ENCODE measurements at places on chromosomes 4 and X.

GRCh38 chrX:121405826-121406225 lies 358.4 kb downstream of the GLUD2 start:
- DNase-seq, result no peak

DNA sequence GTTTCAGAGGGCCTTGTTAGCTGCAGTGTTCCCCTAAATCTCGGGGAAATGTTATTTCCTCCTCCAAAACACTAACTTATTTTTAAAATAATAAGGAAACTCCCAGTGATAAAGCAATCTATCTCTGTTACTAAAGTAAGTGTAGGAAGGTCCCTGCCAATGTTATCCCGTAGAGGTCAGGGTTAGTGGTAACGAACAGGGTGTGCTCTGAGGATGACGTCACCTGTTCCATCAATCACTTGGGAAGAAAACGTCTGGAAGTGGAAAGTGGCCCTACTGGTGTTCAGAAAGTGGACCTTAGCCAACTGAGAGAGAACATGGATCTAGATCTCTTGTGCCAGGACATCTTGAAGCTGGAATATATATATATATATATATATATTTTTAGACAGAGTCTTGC lies 249.5 kb downstream of the BCOR start:
- no peak for DNase-seq

GRCh38 chr4:184806229-184806550 lies 19.6 kb downstream of the ACSL1 start:
- no peak for DNase-seq

DNA sequence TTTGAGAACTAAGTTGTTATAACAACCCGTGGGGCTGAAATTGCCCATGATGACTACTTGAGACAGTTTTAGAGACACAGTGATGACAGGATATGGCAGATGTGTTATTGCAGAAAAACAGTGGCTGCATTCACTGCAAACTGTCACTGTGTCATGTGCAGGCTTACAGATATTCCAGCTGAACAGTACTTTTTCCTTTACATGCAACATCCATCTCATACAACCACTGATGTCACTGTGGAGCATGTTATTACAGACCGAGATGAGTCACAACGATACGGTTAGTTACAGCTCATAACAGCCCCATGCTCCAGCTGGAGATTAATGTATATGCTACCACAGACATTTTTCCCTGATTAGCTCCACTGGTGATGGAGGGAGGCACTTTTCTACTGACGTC lies 207.4 kb downstream of the TMA16 start:
- DNase-seq, result peak; percentile 79

GRCh38 chr4:116899561-116899960 lies 185.8 kb downstream of the TRAM1L1 start:
- DNase-seq, result no peak

GRCh38 chr4:118920247-118920646 lies 31.6 kb downstream of the SYNPO2 start:
- peak; percentile 18 for DNase-seq

- DNase-seq, result peak; percentile 70
These were observed 62.5 kb upstream of the NFKB1 start for GRCh38 chr4:102438396-102439235.

- DNase-seq, result peak; percentile 1
These were observed 11.3 kb downstream of the ARL13A start for GRCh38 chrX:100980608-100981497.

GRCh38 chr4:137238456-137239162 lies 293.7 kb downstream of the PCDH18 start:
- no peak for DNase-seq

DNA sequence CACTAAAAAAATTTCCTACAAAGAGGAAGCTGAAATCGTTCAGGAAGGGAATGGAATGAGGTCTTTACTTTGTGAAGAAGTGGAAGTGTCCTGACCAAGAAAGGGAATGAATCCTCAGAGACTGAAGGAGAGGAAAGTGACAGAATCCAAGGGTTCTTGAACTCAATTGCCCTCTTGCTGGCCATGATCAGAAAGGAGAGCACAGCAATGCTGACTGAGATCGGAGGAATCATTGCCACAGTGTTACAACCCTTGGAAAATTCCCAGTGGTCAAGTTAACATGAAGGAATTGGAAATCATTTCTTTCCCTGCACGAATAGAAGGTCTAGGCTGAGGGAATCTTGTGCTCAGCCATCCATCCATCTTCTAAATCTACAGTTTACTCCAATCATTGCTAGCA lies 190.0 kb upstream of the NEIL3 start:
- peak; percentile 25 for DNase-seq

GRCh38 chr4:109701566-109702410 lies 1.5 kb downstream of the CASP6 start:
- peak; percentile 4 for DNase-seq

GRCh38 chr4:87108142-87108546 lies 112.3 kb downstream of the KLHL8 start:
- DNase-seq, result peak; percentile 82

DNA sequence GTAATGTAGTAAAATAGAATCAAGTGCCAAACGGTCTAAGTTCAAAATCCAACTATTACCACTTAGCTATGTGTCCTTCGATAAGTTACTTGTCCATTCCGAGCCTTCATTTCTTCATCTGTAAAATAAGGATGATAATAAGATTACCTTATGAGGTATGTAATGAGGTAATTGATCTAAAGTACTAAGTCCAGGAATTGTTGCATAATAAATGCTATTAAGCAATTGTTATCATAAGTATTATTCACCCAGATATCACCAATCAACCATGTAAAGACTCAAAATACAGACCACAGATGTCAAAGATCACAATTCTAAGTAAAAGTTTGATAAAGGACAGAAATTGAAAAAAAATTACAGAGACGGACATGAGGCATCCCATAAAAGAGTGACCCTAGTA lies 168.4 kb upstream of the POU3F4 start:
- DNase-seq, result no peak

GRCh38 chr4:110096405-110096804 lies 102.0 kb downstream of the ELOVL6 start:
- DNase-seq, result no peak

- no peak for DNase-seq
These were observed 164.3 kb downstream of the STPG2 start for GRCh38 chr4:97978791-97979488.

- DNase-seq, result peak; percentile 56
These were observed 11.6 kb downstream of the TXLNG start for GRCh38 chrX:16797841-16798240.

GRCh38 chrX:92232182-92232581 lies 453.0 kb downstream of the PCDH11X start:
- no peak for DNase-seq

GRCh38 chrX:39774774-39775328 lies 322.9 kb downstream of the BCOR start:
- no peak for DNase-seq

DNA sequence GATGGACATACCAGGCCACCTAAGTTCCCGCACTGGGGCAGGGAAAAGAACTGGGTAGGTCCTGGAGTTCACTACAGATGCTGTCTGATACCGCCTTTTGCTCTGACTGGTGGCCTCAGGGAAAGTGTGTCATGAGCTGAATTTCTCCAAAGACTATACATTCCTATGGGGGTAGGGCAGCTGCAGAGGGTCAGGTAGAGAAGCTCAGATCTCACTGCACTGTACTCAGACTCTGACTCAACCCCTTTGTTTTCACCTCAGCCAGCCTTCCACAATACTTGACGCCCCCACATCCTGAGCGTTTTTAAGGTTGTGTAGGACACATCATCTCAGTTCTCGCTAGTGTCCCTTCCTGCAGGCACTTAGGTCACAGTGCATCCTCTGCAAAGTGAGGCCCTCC lies 7.8 kb downstream of the GATB start:
- no peak for DNase-seq

DNA sequence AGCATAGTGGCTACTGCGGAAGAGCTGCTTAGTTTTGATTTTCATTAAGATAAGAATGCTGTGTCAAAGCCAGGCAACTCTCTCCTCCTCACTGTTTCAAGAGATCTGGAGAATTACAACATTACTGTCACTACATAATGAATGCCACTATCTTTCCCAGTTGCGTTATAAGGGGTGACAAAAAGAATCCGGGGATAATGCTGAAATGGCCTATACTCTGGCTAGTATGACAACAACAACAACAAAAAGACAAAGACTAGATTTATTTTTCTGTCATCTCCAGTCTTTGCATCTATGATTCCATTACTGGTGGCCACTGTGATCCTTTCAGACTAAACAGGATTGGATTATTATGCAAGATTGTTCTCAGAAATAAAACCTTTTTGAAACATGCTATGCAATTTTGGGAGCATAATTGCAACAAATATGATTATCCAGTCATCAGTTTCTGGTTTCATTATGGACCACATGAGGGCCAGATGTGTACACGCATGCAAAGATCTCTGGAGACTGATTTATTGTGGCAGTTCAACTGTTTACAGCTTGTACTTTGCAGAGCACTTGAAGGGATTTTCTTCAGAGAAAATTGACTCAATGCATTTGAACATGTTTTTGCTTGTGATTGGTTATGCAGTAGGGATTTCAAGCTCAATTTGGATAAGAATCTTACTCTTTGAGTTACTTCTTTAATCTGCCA lies 31.1 kb upstream of the SPANXB1 start:
- DNase-seq, result no peak

- peak; percentile 5 for DNase-seq
These were observed 43.5 kb downstream of the MAMLD1 start for GRCh38 chrX:150406596-150406995.

DNA sequence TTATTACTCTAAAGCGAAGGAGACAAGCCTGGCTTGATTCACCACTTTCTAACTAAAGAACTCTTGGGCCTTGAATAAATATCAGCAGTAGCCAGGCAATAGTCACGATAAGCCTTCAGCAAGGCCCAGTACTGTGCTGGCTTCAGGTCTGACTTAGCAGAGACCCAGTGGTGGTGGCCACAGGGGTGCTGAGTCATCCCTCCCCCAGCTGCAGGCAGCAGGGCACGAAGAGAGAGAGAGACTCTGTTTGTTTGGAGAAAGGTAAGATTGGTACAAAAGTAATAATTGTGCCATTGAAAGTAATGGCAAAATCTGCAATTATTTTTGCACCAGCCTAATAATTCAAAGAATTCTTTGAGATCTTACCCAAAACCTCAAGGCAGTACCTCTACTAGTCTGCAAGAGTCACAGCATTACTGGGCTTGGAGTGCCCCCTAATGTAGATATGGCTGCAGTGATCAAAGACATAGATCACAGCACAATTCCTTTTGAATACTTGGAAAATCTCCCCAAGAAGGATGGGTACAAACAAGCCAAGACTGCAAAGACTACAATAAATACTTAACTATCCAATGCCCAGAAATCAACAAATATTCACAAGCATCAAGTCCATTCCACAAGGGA lies 159.5 kb upstream of the USP38 start:
- DNase-seq, result peak; percentile 54

- DNase-seq, result peak; percentile 42
These were observed 297.5 kb downstream of the ARHGAP24 start for GRCh38 chr4:85772470-85772869.

GRCh38 chr4:76058888-76059426 lies 15.6 kb upstream of the ART3 start:
- DNase-seq, result no peak

- peak; percentile 72 for DNase-seq
These were observed 139.9 kb upstream of the USP9X start for GRCh38 chrX:40945361-40945713.

- DNase-seq, result no peak
These were observed 423 bp downstream of the HEPH start for GRCh38 chrX:66164470-66164869.

All from fibroblast of skin of abdomen (primary cell).